ENCODE measurements at places on chromosomes 7 and 10. TPM values are rescaled to one million over a fixed set of nuclear protein-coding genes. Genes with fewer than 3 reads are reported as not detected.

GRCh38 chr7:100538348-100538653, 702 bp upstream of the AGFG2 start:
- H3K4me1 ChIP-seq: peaks cover 3% of the 10 kb centered on the region
- no peak for DNase-seq
- H3K4me3 ChIP-seq: peak overlapping the region; percentile 33
- H3K27me3 ChIP-seq: no peaks in the 10 kb centered on the region
- H3K36me3 ChIP-seq: no peaks in the 10 kb centered on the region

GRCh38 chr10:24950439-24950838, 2.0 kb downstream of the PRTFDC1 start:
- peaks cover 21% of the 10 kb centered on the region for H3K4me1 ChIP-seq
- H3K27ac ChIP-seq: no peak overlapping the region
- no peaks in the 10 kb centered on the region for H3K27me3 ChIP-seq
- H3K4me3 ChIP-seq: no peak overlapping the region
- no peak for DNase-seq
- H3K36me3 ChIP-seq: no peaks in the 10 kb centered on the region

DNA sequence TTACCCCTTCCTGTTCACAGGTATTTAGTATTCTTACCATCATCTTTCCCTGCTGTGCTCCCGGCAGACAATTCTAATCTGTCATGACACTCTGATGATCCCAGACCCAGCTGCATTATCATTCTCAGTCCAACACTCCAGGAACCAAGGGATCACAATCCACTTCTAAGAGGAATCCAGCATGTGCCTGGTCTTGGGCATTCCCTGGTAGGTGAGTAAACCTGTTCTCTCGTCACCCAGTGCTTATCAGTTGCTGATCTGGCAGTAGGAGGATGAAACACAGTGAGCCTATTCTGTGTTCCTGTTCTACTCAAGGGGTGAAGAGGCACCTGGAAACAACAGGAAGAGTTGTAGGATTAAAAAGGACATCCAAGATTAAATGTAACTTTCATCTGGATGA, 1.3 kb upstream of the DMBT1 start:
- H3K27me3 ChIP-seq: peaks cover 37% of the 10 kb centered on the region
- H3K4me1 ChIP-seq: no peaks in the 10 kb centered on the region
- no peaks in the 10 kb centered on the region for H3K36me3 ChIP-seq
- H3K27ac ChIP-seq: no peak overlapping the region
- DNase-seq: no peak

Gene SPDYE9
- not detected for total RNA-seq

Gene MYL10
- not detected for total RNA-seq

Gene HOXA7
- total RNA-seq: 0.18 TPM

GRCh38 chr10:128047351-128047750, 78.9 kb downstream of the MKI67 start:
- no peak overlapping the region for H3K4me3 ChIP-seq
- H3K4me1 ChIP-seq: peaks cover 4% of the 10 kb centered on the region
- H3K36me3 ChIP-seq: no peaks in the 10 kb centered on the region
- H3K27ac ChIP-seq: no peak overlapping the region

Gene EGR2
- total RNA-seq: 0.56 TPM

- H3K4me1 ChIP-seq: peaks cover 13% of the 10 kb centered on the region
- H3K27me3 ChIP-seq: no peaks in the 10 kb centered on the region
- H3K27ac ChIP-seq: no peak overlapping the region
- H3K4me3 ChIP-seq: no peak overlapping the region
Measured at GRCh38 chr7:73678862-73679261, 4.4 kb downstream of the DNAJC30 start.

Gene FAM25A
- not detected for total RNA-seq

GRCh38 chr10:14616955-14617730, 157.6 kb downstream of the FAM107B start:
- no peaks in the 10 kb centered on the region for H3K27me3 ChIP-seq
- H3K36me3 ChIP-seq: no peaks in the 10 kb centered on the region
- no peak overlapping the region for H3K4me3 ChIP-seq
- H3K4me1 ChIP-seq: peaks cover 6% of the 10 kb centered on the region
- H3K27ac ChIP-seq: no peak overlapping the region

Measured in IMR-90 (cell line).